Right forelimb (tissue), 1 donor: ENCODE measurements at places on chromosomes 6 and 20.

DNA sequence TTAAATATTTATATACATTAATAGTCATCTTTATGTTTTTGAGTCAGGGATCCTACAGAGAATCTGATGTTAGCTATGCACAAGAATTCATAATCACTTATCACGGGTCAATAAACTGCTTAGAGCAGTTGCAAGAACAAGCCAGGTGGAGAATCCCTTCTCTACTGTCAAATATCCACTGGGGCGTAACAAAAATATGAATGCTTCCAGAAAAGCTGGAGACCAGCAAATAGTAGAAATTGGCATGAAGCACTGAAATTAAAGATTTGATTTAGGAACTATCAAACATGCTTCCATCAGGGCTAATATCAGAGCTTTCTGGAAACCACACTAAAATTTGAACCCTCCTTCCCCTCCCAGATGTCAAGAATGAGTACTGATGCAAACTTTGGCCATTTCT is 37.3 kb downstream of the ADGRG6 start:
- no peak for DNase-seq

GRCh38 chr20:610130-611046 is at the start of gene TCF15:
Gene TCF15 (minus strand): TSS chr20:610309. CDS start chr20:610237, 72 bp downstream.
- DNase-seq, result peak; percentile 71

GRCh38 chr6:141252828-141253608 is 879.7 kb upstream of the GJE1 start:
- no peak for DNase-seq

DNA sequence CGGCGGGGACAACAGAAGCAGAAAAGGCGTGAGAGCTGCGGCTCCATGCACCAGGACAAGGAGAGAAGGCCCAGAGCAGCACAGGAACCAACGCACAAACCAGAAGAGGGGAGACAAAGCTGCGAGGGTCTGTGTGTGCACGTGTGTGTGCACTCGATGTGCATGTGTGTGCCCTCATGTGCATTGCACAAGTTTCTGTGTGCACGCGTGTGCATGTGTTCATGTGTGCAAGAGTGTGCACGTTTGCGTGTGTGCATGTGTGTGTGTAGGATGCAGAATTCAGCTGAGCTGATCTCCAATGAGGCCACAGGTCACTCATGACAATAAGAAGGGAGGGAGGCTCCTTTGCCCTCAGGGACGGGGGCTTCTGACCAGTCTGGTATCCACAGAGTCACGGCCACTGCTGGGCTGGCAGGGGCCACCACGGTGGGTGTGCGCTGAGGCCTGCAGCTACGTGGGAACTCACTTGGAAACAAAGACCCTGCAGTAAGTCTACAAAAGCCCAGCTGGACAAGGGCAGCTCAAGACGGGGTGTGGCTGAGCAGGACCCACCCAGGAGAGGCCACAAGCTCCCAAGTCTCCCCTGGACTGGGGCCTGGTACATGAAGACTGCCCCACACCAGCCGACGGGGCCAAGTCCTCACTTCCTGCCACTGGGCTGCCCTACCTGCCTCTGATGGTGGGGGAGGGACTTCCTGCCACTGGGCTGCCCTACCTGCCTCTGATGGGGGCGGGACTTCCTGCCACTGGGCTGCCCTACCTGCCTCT is 48.1 kb upstream of the CHRNA4 start:
- no peak for DNase-seq

GRCh38 chr6:155317186-155317585 is 2.9 kb upstream of the TFB1M start:
- DNase-seq, result no peak

DNA sequence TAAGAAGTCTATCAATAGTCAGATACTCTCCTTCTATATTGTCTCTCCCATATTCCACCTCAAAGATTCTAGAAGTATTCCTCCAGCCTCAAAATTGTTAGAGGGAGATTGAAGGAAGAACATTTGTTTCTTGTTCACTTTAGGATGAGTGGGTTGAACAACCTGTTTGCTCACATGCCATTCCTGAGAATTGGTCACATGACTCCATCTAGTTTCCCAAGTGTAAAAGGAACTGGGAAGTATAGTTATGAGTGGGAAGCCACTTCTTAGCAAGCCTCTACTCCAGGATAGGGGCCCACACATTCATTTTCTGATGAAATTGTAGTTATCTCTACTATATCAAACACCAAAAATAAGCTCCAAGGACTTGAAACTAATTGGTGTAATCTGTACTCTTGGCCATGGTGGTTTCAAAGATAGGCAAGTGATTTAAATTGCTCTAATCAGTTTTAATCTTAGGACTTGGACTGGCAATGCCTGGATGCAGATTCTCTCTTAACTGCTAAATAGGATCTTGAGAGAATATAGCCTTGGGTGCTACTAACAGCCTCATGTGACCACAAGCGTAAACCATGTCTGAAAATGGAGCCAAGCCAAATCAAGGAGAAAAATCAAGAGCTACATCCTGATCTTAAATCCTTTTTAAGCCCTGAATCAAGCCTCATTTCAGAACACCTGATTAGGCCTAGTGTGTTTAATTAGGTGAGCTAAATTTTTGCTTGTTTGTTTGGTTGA is 758.7 kb upstream of the MAN1A1 start:
- DNase-seq, result no peak

GRCh38 chr6:151551223-151551857 is 57.5 kb downstream of the CCDC170 start:
- no peak for DNase-seq

DNA sequence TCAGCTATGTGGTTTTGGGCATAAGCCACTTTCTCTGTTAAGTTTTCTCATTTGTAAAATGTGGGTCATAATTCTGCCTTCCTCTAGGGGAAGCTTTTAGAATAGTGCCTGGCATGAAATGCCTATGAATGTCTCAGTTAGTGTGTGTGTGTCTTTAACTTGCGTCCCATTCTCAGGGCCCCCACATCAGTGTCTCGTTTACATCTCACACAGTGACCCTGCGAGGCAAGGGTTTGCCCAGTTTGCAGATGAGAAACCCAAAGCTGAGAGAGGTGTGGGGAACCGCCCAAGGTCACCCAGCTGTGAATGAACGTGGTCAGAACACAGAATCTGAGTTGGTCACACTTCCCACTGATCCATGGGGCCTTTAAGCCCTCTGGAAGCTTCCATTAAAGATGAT is 14.1 kb downstream of the DYNLRB1 start:
- DNase-seq, result no peak

GRCh38 chr6:158761746-158762145 is 57.4 kb downstream of the EZR start:
- no peak for DNase-seq

GRCh38 chr20:41276317-41276751 is 41.2 kb downstream of the ZHX3 start:
- DNase-seq, result no peak

- DNase-seq, result no peak
Observed at GRCh38 chr6:5962794-5963193, 43.9 kb downstream of the NRN1 start.

- DNase-seq, result no peak
Observed at GRCh38 chr6:29620630-29621029, 12.4 kb downstream of the GABBR1 start.

GRCh38 chr6:170344631-170345576 is 38.3 kb downstream of the FAM120B start:
- DNase-seq, result no peak

GRCh38 chr20:52312132-52312729 is 120.7 kb upstream of the ZFP64 start:
- no peak for DNase-seq

GRCh38 chr6:144408161-144408560 is 123.0 kb downstream of the UTRN start:
- no peak for DNase-seq

DNA sequence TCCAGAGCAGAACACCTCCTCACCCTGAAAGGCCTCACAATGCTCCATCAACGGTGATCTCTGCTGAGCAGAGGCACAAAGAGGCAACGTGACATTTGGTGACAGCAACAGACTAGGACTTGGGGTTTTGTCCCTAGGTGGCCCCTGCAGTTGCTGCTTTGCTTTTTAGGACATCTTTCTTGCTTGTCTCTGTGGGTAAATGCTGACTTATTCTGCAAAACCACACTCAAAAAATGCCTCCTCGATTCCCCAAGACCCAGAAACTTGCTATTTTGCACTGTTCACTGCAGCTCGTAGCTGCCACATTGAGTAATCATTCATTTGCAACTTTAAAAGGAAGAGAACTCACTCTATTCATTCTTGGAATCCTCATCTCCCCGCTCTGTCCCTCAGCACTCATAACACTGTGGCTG is 209.9 kb downstream of the LY86 start:
- no peak for DNase-seq

DNA sequence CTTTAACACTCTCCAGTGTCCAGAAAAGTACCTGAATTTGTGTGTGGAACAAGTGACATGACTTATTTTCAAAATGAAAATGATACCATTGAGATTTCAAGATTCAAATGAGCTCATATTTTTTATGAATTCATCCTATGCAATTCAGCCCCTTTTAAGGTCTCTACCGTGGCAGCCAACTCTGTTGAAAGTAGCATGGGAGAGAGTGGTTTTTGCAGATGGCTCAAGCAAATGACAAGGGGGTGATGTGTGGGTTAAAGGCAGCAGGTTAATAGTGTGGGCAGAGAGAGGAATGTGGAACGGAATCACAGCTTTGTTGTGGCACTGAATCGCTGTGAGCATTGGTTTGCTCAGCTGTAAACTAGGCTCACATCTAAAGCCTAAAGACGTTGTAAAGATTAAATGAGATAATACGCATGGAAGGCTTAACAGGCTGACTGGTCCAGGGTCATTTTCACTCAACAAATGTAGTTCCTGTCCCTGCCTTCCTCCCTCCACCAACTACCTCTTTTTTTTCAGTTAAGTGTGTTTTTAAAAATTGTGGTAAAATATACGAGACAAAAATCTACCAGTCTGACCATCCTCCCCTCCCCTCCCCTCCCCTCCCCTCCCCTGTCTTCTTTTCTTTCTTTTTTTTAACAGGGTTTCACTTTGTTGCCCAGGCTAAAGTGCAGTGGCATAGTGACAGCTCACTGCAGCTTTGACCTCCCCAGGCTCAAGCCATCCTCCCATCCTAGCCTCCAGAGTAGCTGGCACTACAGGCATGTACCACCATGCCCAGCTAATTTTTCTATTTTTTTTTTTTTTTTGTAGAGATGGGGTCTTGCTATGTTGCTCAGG is 114.7 kb upstream of the ZNF217 start:
- DNase-seq, result no peak

- no peak for DNase-seq
Observed at GRCh38 chr6:134574491-134574890, 256.6 kb upstream of the SGK1 start.
